Activated T-cell treated with anti-CD3 and anti-CD28 coated beads for 1 hour (primary cell): ENCODE measurements at places on chromosomes 7 and 10.
A peak's percentile ranks its signal among the peaks of the same experiment; 100 is the strongest.

- no peak for DNase-seq
These were observed 177.0 kb downstream of the CFTR start for GRCh38 chr7:117656806-117657205.

DNA sequence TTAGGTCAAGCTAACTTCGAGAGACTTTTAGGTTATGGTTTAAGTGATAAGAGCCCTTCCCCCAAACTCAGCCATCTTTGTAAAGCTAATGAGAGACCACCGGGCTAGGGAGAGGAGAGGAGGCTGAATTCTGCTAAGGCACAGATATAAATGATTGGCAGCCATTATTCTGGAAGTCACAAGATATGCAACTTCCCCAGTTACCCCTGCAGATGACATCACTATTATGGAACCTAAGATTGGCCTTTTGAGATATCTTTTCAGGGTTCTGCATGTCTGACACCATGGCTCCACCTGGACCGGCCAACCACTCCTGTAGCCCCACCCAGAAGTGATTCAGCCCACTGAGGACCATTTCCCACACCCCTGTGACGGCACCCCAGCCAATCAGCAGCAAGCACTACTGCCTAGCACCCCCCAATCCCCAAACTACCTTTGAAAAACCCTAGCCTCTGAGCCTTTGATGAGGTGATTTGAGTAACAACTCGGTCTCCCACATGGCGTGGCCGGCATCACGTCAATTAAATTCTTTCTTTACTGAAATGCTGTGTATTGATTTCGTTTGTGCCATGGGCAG is 14.4 kb downstream of the VIPR2 start:
- no peak for DNase-seq

DNA sequence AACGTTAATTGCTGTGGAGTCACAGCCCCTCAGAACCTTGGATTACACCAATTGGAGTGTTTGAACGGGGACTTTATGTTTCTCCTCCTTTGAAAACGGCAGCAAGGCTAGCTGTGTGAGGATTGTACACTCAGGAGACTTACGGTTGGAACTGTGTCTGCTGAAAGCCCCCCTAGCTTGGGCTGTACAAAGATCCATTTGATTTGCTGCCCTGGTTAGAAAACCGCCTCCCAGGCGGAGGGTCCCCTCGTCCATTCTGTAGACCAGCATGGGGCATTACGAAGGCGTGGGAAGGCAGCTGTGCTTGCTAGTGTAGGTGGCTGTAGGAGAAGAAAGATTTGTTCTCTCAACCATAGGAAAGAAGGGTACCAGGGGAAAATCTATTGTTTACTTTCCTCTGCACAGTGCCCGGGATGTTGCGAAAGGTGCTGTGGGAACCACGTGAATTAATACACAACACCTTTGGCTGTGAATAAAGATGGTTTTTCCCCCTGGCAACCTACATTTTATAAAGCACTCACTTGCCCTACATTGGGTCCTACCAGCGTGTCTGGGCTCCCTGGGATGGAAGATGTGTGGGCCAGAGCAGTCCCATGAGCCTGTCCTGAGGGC is 73.4 kb upstream of the BTBD16 start:
- DNase-seq: no peak

GRCh38 chr10:25175527-25176420 is 973 bp downstream of the GPR158 start:
- DNase-seq: no peak

DNA sequence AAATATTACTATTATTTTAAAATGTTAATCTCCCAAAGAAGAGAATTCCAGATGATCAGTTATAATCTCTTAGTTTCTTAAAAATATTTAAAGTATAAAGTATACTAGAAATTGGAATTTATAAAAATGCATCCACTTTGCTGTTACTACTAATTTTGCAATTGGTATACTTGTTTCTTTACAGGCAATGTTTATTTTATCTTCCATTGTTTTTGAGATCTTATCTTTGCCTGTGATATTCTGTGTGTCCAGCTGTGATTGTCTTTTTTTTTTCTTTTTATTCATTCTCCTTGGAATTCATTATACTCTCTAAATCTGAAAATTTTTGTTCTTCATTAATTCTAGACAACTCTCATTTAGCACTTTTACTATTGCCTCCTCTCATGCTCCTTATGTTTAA is 652.6 kb downstream of the TNS3 start:
- no peak for DNase-seq

- no peak for DNase-seq
These were observed at the start of gene TMEM176B for GRCh38 chr7:150799741-150800580. TMEM176B (minus strand) TSS chr7:150800364; CDS start chr7:150796569, 3,795 bp downstream.

GRCh38 chr7:156147104-156147503 is 334.8 kb upstream of the SHH start:
- no peak for DNase-seq

GRCh38 chr10:47351899-47352815 is 4.0 kb downstream of the RBP3 start:
- DNase-seq: no peak

GRCh38 chr10:130887170-130887569 is 424.4 kb downstream of the TCERG1L start:
- DNase-seq: no peak

DNA sequence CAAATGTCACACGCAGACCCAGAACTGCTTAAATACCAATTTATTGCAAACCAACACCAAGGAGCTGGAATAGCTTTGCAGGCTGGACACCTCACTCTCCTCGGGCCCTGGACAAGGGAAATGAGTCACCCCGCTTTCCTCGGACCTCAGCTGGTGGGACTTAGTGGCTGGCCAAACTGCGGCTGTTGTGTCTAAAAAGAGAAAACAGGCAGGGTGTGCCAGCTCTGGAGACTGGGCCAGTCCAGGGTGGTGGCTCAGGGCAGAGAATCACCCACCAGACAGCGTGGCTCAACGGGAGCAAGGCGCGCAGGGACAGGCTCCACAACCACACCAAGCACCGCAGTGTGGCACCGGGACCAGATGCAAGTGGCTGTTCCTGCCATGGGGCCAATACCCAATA is 58.2 kb upstream of the CAMK2B start:
- no peak for DNase-seq

DNA sequence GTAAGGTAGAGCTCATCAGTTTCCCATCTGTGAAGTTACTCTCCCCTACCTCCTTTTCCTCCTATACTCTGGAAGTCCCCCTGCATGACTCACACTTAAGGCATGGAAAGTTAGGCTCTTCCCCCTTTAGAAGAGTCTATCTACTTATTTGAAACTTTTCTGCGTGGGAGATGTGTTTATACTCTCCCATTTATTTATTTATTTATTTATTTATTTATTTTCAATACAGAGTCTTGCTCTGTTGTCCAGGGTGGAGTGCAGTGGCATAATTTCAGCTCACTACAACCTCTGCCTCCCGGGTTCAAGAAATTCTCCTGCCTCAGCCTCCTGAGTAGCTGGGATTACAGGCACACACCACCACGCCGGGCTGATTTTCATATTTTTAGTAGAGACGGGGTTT is 107.5 kb upstream of the JCAD start:
- no peak for DNase-seq

DNA sequence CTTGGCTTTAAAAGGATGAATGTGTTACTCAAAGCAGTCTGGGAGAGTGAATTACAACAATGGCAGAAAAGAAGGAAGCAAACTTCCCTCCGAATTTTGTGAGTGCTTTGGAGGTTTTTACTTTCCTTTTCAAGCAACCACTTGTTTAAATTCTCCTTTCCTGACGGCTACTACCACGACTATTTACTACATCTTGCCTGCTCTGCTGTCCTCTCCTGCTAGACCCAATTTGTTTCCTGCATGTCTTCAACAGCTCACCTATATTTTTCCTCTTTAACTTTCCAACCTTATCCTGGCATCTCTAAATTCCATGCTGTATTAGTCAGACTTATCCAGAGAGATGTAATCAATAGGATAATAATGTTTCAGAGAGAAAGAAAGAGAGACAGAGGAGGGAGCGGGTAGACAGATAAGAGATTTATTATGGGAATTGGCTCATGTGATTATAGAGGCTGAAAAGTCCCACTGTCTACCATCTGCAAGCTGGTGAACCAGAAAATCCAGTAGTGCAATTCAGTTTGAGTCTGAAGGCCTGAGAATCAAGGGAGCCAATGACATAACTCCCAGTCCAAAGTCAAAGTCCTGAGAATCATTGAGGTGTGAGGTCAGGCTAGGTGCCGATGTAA is 42.8 kb upstream of the SLC13A1 start:
- no peak for DNase-seq

DNA sequence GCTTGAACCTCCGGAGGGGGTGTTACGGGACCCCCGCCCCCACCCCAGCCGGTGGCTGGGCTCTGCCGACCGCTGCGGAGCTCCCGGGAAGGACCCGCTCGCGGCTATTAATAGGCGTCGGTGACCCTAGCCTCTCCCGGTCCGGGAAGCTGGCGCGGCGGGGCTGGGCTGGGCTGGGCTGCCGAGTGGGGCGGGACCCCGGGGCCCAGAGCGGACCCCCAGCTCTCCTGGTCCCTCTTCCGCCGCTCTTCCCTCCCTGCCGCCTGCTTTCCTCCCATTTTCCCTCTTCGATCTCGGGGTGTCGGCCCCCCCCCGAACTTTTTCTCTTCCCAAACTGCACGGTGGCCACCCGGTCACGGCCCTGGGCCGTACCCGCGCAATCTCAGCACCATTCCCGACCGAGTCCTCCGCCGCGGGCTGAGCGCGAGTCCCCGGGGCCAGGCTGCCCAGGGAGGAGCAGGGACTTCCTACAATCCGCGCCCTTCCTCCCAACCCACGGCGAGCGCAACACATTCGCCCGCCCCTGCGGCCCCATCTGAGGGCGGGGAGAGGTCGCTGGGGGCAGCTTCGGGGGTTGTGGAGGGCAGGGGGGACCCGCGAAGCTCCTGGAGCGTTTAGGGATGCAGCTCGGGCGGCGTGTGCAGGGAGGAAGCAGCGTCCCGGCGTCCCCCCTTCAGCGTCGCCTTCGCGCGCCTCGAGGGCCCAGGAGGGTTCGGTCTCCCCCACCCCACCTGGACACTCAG is 3.1 kb upstream of the ELFN1 start:
- no peak for DNase-seq

DNA sequence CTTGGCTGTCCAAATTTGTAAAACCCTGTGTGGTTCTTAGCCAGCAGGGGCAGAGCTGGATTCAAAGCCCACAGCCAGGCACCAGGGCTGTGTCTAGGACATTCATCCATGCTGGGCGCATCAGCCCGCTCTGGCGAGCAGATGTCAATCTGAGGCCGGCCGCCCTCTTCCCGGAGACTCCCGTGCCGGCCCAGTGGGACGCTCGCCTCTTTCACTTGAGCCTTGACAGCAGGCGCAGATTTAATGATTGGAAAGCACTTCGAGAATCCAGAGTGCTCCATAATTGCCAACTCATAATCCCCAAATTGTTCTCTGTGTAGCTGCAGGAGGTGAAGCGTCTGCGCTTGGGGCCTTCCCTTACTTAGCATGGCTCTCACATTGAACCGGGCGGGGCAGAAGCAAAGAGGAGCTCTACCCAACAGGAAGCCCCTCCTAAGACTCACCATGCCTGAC is 36.7 kb downstream of the SLIT1 start:
- DNase-seq: no peak

- peak; percentile 7 for DNase-seq
These were observed 27.2 kb downstream of the CCM2 start for GRCh38 chr7:45026984-45027773.

GRCh38 chr10:77975086-77975666 is 48.6 kb upstream of the DLG5 start:
- DNase-seq: no peak

- no peak for DNase-seq
These were observed 219.3 kb downstream of the JAZF1 start for GRCh38 chr7:27961255-27961654.

DNA sequence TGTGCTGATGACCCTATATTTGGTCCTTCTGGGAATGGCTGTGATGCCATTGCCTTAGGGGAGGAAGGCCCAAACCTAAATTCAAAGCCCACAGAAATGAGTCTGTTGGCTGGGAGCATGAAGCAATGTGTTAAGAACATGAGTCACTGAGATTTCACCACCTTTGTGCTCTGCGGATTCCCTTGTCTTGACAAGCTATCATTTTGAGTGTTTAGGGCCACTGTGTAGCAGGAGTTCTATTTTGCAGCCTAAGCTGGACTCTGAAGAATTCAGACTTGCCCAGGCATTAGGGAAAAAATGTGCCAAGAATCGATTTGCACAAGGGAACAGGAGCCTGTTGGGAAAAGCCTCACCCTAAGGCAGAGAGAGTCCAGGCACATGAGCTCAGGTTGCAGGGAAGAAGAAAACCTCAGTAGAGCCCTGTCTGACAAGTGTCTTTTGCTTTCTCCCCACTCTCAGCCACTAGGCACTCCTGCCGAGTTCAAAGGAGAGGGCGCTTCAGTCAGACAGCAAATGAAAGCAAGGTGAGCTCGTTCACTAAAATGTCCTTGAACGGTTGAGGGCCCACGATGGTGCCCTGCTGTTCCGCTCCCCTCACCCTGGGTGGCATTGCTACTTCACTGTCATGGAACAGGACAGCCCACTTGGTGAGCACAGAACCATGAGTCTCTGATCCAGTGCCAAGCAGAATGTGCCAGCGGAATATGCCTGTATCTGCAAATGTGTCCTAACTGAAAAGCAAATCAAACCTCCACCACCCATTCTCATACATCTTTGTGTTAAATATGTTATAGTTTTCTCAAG is 93.6 kb downstream of the PRLHR start:
- no peak for DNase-seq
